Activated naive CD4-positive, alpha-beta T cell treated with Interleukin-2 at 50 U/mL for 16 hours (primary cell): ENCODE measurements at places on chromosomes 2 and 18.

GRCh38 chr2:197078535-197078934 is 152.0 kb upstream of the PGAP1 start:
- DNase-seq = no peak

- DNase-seq = no peak
Measured at GRCh38 chr2:59276033-59276432, 1034.9 kb upstream of the FANCL start.

DNA sequence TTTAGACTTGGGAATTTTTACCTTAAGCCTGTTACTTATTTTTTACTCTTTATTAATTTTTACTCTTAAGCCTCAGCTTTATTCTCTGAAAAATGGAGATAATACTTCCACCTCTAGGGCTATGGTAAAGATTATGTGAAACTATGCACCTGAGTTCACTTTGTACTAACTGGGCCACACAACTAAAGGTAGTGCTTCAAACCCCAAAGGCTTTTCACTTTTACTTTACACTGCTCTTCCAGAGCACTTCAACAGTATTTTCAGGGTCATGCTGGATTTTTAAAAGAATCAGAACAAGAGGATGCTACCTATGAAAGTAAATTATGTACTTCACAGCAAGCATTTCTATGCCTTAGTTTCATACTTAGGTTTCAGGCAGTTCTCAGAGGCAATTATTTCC is 27.8 kb downstream of the MEX3C start:
- no peak for DNase-seq

GRCh38 chr18:37729716-37730115 is 164.1 kb upstream of the CELF4 start:
- DNase-seq = no peak

DNA sequence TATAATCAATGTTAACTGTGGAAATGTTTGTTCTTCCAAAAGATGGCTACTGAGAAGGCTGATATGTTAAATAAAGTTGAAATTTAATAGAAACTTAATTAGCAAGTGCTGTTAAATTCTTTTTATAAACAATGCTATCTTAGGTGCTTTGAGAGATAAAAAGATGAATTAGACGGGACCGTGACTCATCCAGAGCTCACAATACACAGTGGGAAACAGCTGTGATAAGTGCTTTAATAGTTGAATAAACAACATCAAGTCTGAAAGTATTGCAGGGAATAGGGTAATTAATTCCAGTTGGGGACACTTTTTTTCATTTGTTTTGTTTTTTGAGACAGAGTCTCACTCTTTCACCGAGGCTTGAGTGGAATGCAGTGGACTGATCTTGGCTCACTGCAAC is 85.5 kb upstream of the DTNA start:
- DNase-seq = no peak

GRCh38 chr2:23760736-23761135 is 166.2 kb downstream of the ATAD2B start:
- no peak for DNase-seq

DNA sequence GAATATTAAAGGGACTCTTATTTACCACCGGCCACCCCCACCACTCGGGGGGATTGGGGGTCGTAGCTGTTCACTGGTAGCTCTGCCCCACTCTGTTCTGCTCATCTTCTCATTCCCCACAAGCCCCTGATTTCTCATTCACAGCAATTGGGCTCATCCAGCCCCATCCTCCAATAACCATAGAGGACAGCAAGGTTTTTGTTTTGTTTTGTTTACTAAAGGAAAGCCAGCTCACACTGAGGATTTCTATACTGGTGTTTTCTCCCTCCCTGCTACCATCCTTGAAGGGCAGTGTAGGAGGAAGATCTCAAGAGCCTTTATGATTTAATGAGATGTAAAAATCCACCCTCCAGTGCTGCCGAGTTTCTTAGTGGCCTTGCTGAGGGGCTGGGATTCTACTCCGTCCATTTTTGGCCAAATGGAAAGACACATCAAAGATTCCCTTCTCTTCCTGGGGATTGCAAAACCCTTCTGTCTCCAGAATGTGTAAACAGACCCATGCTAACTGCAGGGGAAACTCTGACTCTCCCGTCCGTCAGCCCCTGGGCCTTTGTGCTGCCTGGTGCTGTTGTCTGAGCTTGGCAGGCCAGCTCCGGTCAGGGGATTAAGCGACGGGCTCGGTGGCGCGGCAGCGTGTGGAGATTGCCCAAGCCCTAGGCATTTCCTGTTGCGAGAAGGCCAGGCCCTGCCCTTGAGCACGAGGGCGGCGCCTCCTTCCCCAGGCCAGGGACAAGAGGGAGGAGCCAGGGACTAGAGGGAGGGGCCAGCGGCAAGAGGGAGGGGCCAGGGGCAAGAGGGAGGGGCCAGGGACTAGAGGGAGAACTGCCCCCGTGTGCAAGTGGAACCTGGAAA is 165.0 kb downstream of the ANTXR1 start:
- no peak for DNase-seq

DNA sequence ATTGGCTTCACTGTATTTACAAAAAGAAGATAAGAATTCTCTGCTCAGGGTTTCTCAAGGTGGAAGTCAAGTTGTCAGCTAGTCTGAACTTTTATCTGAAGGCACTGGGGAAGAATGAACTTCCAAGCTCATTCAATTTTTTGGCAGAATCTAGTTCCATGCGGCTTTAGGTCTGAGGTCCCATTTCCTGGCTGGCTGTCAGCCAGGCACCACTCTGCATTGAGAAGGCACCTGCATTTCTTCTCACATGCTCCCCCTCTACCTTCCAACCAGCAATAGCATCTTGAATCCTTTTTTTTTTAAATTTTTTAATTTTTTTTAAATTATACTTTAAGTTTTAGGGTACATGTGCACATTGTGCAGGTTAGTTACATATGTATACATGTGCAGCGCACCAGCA is 46.2 kb upstream of the RPE start:
- no peak for DNase-seq

GRCh38 chr2:60964651-60965498 is 52.6 kb upstream of the PEX13 start:
- no peak for DNase-seq

DNA sequence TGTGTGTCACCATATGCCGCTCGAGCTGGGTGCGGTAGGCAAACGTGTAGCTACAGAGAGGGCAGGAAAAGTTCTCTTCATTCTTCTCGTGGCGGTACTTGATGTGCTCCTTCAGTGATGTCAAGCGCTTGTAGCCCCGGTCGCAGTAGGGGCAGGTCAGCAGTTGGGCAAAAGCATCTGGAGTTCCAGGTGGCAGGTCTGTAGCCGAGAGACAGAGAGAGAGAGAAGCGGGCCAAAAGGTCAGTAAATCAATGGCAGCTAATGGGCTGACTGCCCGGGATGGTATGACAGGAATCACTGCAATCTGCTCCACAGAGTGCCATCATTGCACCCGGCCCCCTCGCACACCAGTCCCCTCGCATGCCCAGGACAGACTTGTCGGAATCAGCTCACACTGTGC is 116.0 kb downstream of the ZEB2 start:
- no peak for DNase-seq

DNA sequence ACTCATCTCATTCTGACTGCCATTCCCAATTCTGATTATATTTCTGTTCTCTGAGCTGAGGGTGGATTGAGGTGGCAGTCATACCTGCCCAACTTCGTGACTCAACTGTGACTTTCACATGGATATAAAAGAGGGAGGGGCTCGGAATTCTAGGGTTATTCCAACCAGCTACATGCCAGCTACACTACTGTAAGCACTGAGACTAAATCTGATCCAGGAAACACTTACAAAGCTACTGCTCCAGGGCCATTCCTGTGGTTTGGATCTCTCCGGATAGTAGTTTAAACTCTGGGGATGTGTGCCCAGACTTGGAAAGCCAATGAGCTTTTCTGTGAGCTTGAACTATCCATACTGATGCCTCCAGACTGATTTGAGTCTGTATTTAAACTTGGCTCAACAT is 7.9 kb downstream of the MAP2 start:
- DNase-seq = no peak

- no peak for DNase-seq
Measured at GRCh38 chr2:172113617-172114016, 10.9 kb upstream of the DLX2 start.

DNA sequence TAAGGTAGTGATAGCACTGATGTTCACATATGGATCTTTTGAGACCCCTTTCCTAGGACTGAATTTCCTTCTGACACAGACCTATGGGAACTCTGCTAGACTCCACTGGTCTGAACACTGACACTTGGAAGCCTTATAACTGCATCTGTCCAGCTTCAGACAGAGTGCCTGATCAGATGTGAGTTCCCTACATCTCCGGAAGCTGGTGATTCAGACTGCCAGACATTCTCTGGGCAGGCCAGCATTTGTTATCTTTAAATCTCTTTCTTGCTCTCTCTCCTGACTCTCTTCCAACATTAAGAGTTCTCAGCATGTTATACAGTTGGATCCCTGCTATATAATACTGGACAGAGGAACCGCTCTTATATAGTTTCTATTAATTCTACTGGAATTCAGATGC is 408.5 kb downstream of the ZEB2 start:
- DNase-seq = no peak

DNA sequence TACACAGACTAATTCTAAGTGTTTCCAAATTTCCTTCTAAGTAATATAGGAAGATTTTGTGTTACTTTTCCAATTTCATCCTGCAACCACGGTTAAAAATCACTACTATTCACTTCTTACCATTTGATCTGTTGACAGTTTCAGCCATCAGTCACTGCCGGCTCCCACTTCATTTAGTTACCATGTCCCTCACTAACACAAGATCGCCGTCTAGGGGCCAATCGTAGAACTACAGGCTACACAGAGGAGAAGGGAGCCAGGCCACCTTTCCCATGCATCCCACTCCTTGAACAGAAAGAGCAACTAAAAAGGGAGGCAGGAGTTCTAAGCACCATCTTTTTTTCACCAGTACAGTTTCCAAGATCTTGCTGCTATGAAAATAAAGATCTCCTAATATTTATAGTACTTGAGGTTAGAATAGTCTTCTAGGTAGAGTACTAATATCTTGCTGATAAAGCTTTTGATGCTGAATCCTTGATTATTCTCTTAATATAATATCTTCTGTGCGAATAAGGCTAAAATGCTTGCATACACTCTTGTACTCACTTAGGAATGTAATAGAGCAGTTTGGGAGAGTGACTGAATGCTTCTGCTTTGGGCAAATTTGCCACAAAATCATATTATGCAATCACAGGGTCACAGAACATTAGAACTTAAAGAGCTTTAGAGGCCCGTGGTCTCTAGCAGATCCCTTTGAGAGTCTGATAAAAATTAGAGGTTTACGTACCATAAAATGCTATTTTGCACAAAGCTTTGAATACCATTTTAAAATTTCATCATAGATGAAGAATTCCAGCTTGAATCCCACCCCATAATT is 39.5 kb upstream of the CYP1B1 start:
- DNase-seq = peak; percentile 71

DNA sequence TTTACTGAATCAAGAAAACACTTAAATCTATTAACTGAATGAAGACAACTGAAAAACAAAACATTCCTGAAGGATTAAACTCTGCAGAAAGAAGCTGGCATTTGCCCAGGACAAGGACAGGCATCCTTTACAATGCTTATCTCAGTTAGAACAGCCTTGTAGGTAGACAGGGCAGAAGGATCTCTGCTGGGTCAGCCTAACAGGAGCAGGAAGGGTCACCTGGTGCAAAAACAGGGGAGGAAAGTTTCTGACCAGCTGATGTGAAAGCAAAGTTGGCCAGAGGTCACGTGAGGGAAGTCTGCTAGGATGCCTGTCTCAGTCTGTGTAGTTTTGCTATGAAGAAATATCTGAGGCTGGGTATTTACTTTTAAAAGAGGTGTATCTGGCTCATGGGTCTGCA is 348.6 kb downstream of the ANAPC1 start:
- no peak for DNase-seq

DNA sequence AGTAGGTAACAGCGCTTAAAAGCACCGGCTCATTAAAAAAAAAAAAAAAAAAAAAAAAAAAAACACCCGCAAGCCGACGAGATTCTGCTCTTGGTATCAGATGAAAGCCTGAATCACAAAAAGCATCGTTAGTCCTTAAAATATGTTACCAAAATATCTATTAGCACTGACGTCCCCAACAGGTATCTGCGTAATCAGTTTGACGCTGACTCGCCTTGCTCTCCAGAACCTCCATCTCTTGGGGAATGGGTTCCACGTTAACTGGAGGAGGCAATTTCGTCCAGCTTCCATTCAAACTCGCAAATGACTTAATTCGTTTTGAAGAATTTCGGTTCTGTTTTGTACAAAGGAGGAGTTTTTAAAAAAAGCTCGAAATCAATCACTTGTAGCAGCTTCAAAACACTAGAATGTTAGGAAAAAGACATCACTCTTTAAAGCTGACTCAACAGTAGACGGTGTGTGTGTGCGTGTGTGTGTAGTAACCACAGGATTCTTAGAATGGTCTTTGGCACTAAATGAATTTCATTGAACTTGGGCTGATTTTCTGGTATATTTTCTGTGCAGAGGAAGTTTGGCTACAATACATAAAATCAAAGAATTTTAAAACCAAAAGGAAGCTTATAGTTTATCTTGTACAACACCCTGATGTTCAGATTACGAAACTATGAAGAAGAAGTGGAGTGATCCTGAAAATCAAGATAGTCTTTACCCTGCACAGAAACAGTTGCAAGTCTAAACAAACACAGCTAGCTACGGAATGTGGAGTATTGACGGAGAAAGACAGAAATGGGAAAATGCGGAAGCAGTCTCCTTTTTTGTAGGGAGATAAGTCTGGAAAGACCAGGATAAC is 1.1 kb upstream of the PGAP1 start:
- DNase-seq = peak; percentile 55

DNA sequence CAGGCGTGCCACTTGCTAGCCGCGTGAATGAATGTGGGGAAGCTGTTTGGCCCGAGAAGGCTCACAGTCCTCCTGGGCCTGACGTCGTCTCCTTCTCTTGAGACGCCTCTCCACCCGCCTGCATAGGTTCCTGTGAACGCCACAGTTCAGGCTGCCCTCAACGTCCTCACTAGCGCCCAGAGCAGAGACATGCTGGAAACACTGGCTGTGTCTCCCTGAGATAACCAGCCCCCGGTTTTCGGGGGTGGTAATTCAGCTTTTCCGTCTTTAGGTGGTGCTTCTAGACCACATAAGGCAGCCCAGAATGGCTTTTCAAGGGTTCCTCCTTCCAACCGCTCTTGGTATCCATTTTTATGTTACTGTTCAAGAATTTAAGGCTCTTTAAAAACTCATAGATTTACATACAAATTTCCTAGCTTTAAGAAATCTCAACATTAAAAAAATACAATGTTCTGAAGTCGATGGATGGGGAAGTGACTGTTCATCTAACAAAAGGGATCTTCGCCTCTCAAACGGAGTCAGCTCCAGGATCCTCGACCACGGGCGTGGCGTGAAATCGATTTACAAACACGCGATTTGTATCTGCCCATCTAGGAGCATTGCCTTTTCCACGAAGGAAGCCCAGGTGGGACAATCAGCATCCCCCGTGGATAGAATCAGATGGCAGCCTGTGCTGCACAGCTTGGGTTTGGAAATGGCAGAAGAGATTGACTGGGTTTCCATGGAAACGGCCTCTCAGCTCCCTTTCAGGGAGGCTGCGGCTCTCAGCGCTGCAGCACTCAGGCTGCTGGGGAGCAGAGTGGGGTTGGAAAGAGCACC is 110.6 kb upstream of the PXDN start:
- DNase-seq = no peak
